ENCODE measurements at places on chromosomes 7 and 10.

DNA sequence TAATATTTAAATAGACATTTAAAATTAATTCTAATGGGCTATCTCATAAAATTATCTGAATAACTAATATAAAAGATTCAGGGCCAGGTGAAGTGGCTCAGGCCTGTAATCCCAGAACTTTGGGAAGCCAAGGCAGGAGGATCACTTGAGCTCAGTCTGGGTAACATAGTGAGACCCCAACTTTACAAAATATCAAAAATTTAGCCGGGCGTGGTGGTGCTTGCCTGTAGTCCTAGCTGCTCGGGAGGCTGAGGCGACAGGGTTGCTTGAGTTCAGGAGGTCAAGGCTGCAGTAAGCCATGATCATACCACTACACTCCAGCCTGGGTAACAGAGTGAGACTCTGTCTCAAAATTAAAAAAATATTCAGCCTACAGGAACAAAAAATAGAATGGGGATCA is 12.5 kb downstream of the NOBOX start:
- no peak for DNase-seq

- DNase-seq = no peak
These were observed 9.5 kb upstream of the RBM20 start for GRCh38 chr10:110634527-110635209.

- no peak for DNase-seq
These were observed 164.8 kb upstream of the COBL start for GRCh38 chr7:51481421-51481820.

DNA sequence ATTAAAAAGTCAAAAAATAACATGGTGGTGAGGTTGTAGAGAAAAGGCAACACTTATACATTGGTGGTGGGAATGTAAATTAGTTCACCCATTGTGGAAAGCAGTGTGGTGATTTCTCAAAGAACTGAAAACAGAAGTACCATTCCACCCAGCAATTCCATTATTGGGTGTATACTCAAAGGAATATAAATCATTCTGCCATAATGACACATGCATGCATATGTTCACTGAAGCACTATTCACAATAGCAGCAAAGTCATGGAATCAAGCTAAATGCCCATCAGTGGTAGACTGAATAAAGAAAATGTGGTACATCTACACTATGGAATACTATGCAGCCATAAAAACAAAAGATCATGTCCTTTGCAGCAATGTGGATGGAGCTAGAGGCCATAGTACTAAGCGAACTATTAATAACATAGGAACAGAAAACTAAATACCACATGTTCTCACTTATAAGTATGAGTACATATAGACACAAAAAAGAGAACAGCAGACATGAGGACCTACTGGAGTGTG is 66.1 kb upstream of the MKLN1 start:
- no peak for DNase-seq

DNA sequence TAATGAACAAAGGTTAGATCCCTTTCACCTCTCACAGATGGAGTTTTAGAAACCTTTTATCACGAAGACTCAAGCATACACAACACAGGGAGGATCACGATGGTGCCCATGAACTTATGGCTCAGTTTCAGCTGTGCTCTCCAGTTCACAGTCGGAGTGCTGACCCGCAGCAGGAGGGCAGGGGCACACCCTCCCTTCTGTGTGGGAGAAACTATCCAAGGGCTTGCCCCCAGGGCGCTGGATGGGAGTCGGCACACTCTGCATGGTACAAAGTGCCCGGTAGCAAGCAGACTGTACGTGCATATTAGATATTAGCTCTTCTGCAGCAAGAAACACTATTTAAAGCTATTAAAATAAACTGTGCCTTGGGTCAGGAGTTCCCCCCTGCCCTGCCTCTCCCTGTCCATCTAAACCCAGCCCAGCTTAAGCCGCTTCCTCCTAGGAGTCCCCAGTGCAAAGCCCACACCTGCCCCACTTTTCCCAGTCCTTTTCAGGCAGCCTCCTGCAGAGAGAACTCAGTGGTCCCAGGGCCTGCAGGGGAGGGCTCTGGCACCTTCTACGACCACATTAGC is 76.5 kb downstream of the CHST15 start:
- DNase-seq = no peak

- no peak for DNase-seq
These were observed 126.4 kb downstream of the GNAT3 start for GRCh38 chr7:80385508-80385907.

DNA sequence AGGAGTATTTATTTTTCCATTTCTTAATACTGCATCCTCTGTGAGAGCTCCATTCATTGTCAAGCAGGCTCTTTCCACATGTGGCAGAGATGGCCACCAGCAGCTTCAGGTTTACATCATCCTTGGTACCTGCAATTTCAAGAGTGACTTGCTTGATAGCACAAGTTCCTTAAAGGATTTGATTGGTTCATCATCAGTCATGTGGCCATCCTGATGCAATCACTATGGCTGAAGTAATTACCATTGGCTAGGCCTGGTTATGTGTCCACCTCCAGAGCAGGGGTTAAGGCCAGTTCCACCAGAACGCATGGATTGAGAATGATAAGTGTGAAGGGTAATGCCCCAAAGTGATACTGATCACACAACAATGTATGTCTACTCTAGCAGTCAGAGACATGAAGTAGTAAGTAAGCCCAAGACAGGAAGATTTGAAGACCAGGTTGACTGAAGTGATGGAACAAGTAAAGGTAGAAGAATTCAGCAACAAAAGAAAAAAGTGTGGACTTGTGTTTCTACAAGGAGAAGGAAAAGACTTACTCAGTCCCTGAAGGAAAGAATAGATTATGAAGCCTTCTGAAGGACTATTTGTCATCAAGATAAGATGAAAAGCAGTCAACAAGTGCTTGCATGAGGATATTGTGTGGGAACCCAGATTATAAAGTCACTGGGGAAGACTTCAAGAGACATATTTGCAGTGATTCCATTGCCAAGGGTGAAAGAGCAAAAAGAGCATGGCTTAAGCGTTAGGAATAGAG is 26.4 kb upstream of the PRKAR2B start:
- DNase-seq = no peak

- DNase-seq = no peak
These were observed 3.1 kb downstream of the NKX2-3 start for GRCh38 chr10:99535764-99536337.

DNA sequence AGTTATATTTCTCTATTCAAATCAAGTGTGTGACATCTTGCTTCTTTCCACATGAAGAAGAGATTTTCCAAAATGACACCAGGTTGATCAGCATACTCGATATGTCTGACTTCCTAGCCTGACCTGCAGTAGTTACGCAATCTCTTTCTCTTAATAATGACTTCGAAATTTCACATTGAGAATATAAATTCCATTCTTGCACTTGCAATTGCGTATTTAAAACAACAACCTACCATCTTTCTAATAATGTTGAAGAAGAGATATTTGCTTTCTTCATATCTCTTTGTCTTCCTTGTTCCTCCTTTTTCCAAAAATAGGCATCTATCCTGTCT is 276.3 kb downstream of the CSTF2T start:
- DNase-seq = no peak

GRCh38 chr10:24901686-24902399 is 50.6 kb downstream of the PRTFDC1 start:
- DNase-seq = no peak

DNA sequence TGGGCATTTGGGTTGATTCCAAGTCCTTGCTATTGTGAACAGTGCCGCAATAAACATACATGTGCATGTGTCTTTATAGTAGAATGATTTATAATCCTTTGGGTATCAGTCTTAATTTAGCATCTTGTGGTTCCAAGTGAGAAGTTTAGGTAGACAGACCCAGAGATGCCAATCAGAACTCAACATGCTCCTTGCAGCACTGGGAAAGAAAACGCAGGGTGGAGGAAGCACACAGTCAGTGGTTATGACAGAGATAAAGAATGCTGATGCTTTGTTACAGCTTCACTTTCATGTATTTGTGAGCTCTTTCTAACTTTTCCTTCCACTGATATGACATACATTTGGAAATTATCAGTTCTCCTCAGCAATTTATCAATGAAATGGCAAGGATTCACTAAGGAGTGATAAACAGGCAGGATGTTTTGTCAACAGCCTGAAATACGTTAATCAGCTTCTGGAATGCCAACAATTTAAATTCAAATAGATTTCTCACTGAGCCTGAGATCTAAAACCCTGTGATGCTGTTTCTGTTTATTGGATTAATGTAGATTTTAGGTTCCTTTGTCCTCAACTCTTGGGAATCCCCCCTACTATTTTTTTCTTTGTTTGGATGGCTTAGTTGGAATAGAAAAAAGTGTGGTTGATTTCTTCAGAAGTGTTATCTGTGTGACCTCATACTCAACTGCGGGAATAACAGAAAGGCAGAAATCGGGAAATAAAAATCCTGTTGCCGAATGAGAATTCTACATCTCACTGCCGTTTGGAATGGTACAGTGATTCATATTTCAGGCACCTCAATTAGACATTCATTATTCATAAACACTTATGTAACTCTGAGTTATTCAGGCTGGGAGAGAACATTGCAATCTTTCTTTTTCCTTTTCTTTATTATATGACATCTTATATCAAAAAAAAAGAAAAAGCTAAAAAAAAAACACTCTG is 675.0 kb downstream of the CNTNAP2 start:
- DNase-seq = no peak

GRCh38 chr7:149625340-149625946 is 127.8 kb upstream of the ZNF746 start:
- DNase-seq = peak; percentile 39

DNA sequence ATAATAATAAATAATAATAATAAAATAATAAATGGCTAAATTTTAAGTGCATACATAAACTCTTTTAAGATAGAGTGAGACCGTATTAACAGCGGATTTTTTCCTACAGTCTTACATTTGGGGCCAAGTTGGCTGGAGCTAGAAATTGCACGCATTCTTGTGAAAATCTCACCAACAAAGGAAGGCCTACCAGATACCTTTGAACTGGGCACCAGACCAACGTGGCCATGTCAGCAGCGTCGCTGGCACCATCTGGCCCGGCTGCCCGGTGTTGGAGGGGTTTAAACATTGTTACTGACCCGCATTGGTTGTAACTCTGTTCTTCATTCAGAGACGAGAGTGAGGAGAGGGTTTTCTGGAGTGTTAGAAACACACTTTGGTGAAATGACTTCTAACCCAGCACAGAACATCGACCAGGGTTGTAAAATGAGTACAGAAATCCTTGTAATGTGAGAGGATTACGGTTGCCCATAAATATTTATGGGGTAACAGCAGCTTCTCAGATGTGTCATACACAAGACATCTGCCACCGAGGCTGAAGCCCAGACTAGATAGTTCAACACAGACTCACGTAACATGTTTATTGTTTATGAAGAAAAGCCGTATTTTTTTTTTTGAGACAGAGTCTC is 34.6 kb upstream of the UNCX start:
- DNase-seq = no peak

GRCh38 chr7:11394438-11394837 is 420.8 kb downstream of the PHF14 start:
- DNase-seq = no peak

GRCh38 chr10:33334805-33335550 is 511 bp upstream of the NRP1 start:
- DNase-seq = peak; percentile 49

DNA sequence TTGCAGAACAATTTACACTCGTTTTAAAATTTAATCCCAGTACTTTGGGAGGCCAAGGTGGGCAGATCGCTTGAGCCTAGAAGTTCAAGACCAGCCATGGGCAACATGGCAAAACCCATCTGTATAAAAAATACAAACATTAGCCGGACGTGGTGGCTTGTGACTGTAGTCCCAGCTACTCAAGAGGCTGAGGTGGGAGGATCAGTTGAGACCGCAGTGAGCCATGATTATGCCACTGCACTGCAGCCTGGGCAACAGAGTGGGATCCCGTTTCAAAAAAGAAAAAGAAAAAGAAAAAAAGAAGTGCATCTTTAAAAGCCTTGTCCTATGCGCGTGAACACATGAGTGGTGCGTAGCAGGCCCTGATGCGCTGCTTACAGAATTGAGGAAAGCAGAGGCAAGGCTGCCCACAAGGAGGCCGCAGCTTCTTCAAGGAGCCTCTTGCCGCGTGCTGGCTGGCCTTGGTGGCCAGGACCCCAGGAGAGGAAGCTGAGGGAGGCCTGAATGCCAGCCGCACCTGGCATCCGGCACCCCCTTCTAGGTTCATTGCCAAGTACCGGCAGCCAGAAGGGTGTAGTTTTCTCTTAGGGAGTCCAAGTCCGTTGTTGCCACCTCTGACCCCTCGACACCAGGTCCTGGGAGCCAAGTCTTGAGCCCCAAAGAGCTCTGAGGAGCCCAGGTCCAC is 124.5 kb downstream of the UBE2H start:
- DNase-seq = no peak

- DNase-seq = peak; percentile 25
These were observed 114.0 kb downstream of the MAD1L1 start for GRCh38 chr7:2118630-2119190.

- DNase-seq = no peak
These were observed 20.2 kb downstream of the PLPP4 start for GRCh38 chr10:120477021-120477742.

DNA sequence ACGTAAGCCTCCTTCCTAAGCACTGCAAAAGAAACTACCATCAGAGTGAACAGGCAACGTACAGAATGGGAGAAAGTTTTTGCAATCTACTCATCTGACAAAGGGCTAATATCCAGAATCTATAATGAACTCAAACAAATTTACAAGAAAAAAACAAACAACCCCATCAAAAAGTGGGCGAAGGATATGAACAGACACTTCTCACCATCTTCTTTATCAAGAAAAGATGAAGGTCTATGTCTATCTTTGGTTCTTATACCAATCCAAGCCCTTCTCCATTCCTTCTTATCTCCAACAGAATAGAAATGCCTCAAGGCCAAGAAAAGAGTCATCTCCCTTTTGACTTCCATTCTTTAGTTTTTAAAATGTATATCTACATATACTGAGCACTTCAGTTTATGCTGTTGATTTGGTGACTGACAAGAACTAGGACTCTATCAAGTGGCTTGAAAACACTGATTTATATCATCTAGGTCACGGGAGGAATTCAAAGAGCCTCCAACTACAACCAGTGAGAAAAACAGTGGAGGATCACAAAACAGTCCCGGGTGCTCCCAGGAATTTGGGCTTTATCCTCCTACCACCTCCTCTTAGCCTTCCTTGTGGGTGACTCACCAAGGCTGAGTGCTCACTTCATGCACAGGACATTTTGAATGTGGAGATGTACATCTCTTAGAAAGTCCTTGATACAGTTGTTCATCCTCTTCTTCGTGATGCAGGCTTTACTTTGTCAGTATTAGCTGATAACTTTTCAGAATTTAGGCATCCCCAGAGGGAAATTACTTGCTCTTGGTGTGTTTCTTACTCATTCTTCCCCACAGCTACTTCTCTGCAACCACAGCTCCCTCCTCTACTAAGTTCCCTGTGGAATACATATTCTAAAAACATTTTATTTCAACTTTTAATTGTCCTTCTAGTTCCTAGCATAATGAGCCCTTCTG is 15.4 kb downstream of the TAS2R41 start:
- no peak for DNase-seq

- DNase-seq = no peak
These were observed 36.3 kb downstream of the SCART1 start for GRCh38 chr10:133489816-133490588.

- no peak for DNase-seq
These were observed 66.0 kb downstream of the CLEC2L start for GRCh38 chr7:139589474-139589873.

DNA sequence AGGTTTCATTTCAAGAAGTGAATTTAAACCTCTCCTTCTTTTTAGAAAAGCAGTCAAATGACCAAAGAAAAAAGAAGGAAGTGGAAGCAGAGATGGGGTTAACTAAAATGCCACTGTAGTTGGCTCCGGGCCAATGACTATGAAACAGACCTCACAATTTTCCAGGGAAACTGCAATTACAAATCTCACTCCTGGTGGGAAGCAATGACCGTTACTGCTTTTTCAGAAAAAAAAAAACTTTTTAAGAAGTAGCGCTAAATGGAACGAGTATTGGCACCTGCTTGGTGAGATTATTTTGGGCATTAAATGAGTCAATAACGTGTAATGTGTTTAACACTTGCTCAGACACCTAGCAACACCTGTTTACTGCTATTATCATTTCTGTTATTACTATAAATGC is 1.2 kb downstream of the SFRP4 start:
- no peak for DNase-seq
